ENCODE measurements at places on chromosomes 11 and 22. TPM values are rescaled to one million over a fixed set of nuclear protein-coding genes. Genes with fewer than 3 reads are reported as not detected.

DNA sequence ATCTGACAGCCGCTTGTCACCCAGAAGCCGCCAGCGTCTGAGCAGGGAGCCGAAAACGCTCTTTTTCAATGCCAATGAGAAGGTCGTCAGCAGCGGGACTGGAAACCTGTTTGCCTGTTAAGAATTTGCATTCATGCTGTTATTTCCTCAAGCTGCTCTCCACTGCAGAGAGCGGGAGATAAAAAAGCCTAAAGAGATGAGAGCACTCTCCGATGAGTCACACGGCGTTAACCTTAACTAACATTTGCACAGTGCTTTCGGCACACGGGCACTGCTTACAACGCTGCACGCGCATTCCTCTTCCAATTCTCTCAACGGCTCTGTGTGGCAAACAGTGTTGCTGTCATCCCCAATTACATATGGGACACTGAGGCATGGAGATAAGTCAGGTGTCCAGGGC lies 40.0 kb upstream of the RTL6 start:
- no peak for DNase-seq

DNA sequence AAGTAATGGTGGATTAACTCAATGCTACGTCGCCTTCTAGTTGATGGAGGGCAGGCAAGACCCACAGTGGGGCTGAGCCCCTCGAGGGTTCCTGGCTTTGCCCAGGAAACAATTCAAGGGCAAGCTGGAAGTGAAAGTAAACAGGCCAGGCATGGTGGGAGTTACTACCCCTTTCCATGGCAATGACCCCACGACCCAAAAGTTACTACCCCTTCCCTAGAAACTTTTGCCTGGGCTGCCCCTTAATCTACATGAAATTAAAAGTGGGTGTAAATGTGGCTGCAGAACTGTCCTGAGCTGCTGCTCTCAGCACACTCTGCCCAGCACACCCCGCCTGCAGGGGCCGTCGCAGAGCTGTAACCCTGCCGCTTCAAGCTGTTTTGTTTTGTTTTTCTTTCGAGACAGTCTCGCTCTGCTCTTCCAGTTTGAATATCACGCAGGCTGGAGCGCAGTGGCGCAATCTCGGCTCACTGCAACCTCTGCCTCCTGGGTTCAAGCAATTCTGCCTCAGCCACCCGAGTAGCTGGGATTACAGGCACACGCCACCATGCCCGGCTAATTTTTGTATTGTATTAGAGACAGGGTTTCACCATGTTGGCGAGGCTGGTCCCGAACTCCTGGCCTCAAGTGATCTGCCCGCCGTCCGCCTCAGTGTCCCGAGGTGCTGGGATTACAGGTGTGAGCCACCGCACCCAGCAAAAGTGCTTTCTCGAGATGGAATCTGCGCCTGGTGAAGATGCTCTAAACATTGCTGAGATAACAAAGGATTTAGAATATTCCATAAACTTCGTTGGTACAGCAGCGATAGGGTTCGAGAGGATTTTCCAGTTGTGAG lies 5.9 kb upstream of the RNH1 start:
- no peak for DNase-seq

- peak; percentile 36 for DNase-seq
Measured at GRCh38 chr22:17120281-17120680, 879 bp downstream of the TMEM121B start.

- DNase-seq, result no peak
Measured at GRCh38 chr22:48843640-48844039, 984.0 kb downstream of the BRD1 start.

DNA sequence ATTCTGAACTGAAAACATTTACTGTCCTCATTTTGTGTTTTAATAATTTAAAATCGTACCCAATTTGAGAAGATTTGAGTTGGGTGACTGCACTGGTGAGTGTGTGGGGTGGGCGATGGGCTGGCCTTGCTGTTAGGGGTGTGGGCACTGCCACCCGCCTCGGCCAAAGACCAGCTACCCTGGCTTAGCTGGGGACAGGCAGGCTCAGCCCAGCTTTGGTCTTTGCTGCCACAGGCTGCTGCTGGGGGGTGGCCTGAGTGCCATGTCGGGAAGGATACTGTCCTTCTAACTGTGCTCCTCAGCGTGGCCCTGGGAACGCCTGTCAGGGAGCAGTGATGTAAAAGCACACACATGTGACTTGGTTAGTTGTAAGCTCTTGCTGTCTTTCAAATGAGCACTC lies 22.3 kb downstream of the FAM118A start:
- no peak for DNase-seq

DNA sequence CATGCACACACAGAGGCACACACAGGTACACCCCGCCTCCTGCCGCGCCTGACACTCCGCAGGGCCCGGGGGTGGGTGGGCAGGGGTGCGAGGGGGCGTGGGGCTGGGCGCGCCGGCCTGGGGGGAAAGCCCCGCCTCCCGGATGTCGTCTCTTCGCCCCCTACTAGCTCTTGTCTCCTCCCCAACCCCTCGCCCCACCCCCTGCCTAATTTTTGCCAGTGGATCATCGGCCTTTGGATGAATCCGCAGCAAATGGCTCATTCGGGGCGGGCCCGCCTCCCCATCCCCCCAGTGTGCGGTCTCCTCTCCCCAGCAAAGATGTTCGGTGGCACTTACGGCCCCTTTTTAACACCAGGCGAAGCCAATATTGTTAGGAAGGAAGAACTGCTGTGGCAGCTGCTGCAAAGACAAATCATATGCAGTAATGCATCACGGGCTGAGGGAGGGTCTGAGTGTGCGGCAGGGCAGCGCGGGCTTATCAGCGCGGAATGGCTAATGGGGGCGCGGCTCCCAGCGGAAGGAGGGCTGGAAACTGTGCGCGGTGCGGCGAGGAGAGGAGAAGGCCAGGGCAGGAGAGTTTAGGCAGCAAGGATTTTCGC lies 13.4 kb upstream of the NECTIN1 start:
- DNase-seq, result peak; percentile 42

DNA sequence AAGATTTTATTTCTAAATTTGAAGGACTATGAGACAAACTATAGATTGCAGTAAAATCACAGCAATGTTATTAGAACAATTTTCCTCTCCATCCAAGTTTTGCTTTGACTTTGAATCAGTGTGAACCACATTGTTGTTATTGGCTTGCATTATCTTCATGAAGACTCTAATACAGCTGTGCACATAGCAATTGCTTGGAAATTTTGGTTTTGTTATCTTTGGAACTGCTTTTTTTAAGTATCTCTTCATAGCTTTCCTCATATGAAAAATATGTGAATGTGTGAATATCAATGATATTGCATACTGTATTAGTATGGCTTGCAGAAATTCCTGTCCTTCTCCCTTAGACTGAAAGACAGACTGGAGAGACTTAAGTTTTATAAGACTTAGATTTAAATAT lies 666.6 kb downstream of the LUZP2 start:
- DNase-seq, result peak; percentile 84

DNA sequence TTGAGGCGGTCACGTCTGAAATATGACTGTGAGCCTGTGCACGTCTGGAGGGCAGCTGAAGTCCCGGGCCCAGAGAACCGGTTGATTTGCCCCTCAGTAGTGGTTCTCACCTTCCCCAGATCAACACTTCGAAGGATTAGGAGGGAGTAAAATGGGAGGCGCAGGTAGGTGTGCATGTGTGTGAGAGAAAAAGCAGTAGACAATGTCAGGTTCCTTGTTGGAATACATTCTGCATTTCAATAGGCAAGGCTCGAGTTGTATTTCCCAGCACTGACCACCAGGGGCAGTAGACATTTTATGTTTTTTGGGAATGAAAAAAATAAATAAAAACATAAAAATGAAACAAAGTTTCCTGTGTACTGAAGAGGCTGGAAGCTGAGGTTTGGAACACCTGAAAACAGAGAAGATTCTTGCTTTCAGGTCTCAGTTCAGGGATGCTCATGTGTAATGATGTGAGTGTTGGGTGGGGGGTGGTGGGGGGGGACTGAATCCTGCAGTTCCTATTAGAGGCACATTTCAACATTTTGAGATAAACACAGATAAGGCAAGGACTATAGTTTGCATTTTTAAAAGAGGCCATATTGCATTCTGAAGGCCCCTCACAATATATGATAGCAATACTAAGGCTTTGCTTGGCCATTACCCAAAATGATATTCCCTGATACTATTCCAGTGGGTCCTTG lies 333.9 kb downstream of the CADM1 start:
- peak; percentile 49 for DNase-seq

FGF3 gene
- polyA plus RNA-seq, result not detected

NXPE4 gene
- not detected for polyA plus RNA-seq

RFPL3 gene
- polyA plus RNA-seq, result not detected

PPP6R3 gene
- polyA plus RNA-seq, result 42.3 TPM

TST gene
- polyA plus RNA-seq, result 12.7 TPM

Measured in fibroblast of lung (primary cell).